ENCODE measurements at places on chromosomes 7 and 10. TPM values are rescaled to one million over a fixed set of nuclear protein-coding genes. Genes with fewer than 3 reads are reported as not detected.

GRCh38 chr10:30581779-30582380, 47.7 kb downstream of the LYZL2 start:
- peak; percentile 4 for DNase-seq

DNA sequence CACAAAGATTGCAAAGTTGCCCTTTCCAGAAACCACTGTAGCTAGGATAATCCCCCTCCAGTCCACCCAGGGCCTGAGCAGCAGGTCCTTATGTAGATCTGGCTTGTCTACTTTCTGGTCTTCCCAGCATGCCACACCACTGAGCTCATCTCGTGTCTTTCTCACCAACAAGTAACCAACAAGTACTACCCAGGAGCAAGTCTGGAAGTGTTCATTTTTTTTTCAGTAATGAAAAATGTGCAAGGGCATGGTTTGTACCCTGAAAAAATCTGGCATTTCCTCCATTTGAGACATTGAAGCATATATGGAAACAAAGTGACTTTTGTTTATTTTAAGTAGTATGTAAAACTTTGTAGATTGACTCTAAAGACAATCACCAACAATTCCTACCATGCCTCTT, 120.8 kb downstream of the INHBA start:
- DNase-seq: no peak

- DNase-seq: no peak
These were observed 790 bp downstream of the ADAM22 start for GRCh38 chr7:87934699-87935383.

GRCh38 chr7:49855281-49855980, 82.0 kb downstream of the VWC2 start:
- DNase-seq: no peak

GRCh38 chr7:34136698-34137097, 231.4 kb downstream of the BMPER start:
- DNase-seq: no peak

- no peak for DNase-seq
These were observed 18.1 kb downstream of the SHH start for GRCh38 chr7:155794196-155794595.

DNA sequence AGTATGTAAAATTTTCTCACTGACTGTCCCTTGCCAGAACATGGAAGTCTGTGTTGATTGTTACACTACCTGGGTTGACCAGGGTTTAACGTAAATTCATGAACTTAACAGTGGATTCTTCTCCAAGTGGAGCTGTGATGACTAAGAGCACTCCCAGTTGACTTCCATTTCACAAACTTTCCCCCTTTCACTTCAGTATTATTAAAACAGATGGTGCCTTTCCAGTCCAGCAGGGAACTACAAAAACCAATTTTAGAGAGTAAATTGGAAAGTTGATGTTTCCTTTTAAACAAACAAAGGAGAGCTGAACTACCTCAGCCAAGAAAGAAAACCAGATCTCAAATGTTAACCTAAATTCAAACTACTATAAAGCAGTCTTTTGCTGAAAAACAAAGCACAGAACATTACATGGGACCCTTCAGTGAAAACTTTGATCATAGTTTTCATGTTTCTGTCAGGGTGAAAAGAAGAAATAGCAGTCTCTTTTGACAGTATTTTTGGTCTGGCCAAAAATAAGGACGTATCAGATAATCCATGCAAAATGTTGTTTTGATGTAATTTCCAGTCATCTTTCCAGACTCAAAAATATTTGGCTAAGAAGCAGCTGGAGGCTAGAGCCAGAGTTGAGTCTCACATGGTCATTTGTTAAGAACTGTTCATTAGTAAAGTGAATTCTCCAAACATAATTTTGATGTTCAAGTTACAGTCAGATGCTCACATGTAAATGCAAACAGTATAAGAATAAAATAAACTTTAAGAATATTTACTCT, 479.9 kb upstream of the AKR1E2 start:
- no peak for DNase-seq

GRCh38 chr10:76398043-76398710, 966.8 kb downstream of the LRMDA start:
- DNase-seq: no peak

- no peak for DNase-seq
These were observed 107.6 kb upstream of the ZNF92 start for GRCh38 chr7:65265933-65266519.

GRCh38 chr10:100510533-100511308, 8.9 kb downstream of the SEC31B start:
- DNase-seq: no peak

DNA sequence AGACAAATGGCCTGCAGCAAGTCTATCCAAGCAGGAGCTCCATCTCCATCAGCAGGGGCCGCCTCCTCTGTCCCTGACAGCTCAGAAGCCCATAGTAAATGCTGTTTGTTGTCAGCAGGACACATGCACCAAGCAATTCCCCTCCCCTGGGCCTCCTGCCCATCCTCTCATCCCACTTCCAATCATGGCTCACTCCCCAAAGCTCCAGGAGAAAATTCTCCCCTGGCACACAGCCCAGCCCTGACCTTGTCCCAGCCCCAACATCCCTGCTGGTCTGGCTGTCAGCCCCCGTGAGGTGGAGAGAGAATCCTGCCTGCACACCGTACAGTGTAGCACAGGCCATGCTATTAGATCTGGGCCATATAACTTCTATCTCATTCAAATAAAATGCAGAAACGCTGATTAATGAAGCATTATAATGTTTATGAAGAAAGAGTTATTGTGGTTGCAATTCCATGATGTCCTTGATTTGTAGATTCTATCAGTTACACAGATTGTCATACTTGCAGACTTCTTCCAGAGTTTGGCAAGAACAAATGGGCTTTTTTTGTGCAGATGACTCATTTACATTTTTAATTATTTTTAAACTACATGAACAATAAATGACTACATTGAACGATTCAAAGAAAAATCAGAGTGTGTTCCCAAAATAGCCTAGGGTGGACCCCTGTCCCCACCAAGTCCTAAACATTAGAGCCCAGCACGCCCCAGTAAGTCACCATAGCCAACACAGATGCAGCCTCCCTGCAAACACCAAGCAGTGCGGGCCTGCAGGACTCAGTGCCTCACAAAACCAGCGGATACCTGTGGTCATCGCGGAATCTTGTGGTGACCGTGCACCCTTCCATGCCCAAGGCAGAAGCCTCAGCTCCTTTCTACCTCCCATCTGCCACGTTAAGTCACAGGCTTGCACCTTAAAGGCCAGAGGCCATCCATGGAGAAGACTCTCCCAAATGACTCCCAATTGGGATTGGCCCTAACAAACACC, 70.1 kb downstream of the COBL start:
- peak; percentile 74 for DNase-seq

DNA sequence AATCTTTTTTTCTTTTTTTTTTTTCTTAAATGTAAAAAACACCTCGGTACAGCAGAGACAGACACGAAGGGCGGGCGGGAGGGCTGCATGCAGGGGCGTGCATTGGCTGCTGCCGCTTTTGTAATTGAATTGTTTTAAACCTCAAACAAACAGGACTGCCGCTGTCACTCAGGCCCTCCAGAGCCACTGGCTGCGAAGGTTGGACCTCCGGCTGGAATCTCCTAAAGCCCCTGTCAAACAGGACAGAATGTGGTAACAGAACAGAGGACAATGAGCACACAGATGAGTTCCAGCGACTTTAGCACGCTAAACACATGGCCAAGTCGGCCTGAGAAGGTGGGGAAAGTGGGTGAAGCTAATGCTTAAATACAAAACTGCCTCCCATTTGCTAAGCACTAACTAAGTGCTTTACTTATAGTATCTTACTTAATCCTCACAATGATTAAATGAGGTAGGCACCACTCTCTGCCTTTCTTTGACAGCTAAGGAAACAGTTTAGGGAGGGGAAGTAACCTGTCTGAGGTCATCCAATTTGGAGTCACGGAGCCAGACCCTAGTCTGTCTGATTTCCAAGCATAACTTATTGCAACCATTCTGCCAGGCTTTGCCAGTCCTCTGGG, 3.0 kb upstream of the NDST2 start:
- no peak for DNase-seq

- DNase-seq: no peak
These were observed 2.3 kb downstream of the STX1A start for GRCh38 chr7:73717025-73717807.

- no peak for DNase-seq
These were observed 97.8 kb upstream of the MPP7 start for GRCh38 chr10:28400681-28401080.

Gene PNLIP
- total RNA-seq: 1.5 TPM

Gene CPA1
- 4.0 TPM for total RNA-seq

Gene EPDR1
- 46.3 TPM for total RNA-seq

Gene ITPRID1
- total RNA-seq: not detected

Gene ANKRD30A
- 3.5 TPM for total RNA-seq

Gene SAP25
- total RNA-seq: 2.3 TPM
